Urothelium cell line (cell line): ENCODE measurements at places on chromosomes 6 and 20.
A peak's percentile ranks its signal among the peaks of the same experiment; 100 is the strongest.

DNA sequence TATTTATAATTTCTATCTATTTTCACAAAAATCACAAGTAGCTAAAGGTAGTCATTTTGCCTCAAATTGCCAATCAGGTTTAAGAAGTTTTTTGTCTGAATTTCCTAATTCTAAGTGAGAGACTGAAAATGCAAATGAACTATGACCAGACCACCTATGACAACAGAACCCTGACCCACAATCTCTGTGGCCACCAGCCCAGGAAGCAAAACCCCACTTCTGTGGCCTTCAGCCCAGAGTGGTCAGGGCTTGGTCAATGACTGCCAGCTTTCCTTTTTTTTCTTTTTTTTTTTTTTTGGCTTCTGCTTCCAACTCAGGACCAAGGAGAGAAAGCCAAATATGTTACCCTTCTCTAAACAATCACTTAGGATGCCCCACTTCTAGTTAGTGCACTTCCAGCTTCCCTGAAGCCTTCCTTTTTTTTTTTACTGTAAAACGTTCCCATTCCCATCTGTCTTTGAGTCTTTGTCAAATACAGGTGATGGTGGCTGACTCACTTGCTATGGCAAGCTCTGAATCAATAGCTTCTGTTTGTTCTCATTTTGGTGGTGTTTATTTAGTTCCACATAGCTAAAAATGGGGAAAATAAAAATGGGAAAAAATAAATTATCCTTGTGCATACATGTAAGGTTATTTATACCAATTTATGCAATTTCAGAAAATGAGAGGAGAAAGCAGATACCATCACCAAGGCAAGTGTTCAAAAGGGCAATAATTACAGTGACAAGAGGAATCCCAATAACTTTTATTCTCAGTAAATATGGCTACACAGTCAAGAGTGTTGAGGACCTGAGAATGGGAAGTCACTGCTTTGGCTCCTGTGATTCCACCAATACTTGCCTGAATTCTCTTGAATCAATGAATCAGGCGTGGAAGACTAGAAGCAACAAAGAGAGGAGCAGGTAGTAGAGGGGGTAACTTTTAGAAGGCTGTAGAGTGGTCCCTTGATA, 170.3 kb upstream of the PDE7B start:
- DNase-seq: no peak

GRCh38 chr20:60447703-60448102, 489.5 kb downstream of the CDH26 start:
- peak; percentile 18 for DNase-seq

DNA sequence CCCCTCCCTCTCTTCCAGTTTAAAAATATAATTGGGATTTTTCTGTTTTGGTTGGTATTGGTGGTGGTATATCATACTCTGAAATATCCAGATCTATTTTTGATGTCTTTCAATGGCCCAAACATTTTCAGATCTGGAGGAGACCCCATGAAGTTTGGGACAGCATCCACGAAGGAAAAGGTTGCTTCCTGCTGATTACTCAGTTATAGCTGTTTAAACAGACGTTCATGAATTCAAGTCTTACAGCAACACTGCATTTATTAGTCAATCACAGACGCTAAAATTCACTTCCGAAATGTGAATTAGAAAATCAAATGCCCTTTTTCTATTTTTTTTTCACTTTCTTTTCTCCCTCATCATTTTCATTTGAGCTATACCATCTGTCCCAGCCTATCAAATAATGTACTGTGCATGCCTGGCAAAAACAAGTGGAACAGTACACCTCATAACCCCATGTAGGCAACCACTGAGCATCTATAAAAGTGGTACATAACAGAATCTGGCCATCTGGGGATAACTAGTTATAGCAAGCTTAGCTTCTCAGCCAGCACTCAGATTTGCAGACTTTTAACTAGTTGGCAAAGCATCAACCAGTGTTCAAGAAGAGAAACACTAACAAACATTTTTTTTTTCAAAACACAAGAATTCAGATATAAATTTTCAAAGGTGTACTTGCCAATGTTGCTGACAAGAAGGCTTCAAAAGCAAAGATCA, 124.5 kb downstream of the HIVEP2 start:
- no peak for DNase-seq

DNA sequence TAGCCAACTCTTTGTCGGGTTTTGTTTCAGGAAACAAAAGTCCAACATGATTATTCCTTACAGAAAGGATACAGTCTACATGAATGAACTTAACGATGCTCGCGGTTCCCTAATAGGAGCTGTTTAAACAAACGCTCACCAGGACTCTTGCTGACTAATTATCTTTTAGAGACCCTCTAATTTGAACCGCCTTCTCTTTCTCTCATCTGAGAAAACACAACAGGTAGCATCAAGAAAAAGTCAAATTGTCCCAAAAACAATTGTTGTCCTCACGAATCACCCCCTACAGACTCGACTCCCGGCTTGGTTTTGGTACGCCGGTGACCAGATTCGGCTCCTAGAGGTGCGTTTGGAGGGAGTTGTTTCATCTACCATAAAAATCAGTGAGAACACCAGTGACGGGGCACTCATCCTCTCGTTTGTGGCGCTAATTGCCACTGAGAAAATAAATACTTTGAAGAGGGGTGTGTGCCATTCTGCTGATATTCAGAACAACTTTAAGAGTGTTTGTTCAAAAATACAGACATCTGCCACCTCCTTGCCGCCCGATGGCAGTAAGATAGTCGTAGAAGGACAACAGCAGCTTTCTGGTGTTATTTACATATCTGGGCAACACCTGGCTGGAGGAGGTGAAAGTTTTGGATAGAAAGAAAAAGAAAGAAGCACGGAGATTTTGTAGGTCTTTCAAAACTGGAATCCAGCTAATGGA, 1.1 kb upstream of the SIM1 start:
- no peak for DNase-seq

- DNase-seq: no peak
Observed at GRCh38 chr20:24718277-24718676, 230.8 kb upstream of the CST7 start.

- no peak for DNase-seq
Observed at GRCh38 chr6:108157981-108158525, 7.8 kb upstream of the NR2E1 start.

DNA sequence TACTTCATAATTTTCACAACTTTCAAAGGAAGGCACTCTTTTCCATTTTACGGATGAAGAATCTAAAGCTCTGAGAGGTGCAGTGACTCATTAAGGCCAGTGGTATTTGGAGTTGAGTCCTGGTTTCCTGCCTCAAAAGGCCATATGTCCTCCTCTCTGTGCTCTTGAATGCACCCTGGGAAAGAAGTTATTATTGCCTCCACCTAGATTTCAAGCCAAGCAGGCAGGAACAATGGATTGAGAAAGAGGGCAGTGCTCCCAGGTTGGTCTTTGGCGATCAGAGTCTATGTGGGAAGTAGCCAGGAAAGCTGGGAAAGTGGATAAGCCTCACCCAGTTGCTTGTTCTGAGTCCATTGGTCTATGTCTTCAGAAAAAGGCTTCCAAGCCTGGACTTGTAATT, 165.0 kb downstream of the MAFB start:
- DNase-seq: no peak

DNA sequence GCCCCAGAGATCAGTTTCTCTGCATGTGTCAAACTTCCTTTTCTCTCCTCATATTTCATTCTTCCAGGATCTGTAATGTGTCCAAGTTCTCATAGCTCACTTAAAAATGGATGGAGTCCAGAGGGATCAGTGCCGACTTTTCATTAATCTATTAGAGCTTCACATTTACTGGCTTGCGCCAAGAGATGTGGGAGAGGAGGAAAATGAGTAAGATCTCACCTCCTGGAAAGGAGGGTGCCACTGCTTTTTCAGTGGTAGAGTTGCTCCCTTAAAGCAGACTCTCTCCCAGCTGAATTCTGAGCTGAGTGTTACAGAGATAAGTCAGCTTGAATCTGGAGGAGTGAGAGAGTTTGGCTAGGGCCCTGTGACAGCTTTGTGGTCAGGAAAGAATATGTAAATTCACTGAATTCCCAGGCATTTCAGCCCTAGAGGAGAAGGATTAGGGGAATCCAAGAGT, 175.9 kb downstream of the SOX4 start:
- DNase-seq: peak; percentile 26

DNA sequence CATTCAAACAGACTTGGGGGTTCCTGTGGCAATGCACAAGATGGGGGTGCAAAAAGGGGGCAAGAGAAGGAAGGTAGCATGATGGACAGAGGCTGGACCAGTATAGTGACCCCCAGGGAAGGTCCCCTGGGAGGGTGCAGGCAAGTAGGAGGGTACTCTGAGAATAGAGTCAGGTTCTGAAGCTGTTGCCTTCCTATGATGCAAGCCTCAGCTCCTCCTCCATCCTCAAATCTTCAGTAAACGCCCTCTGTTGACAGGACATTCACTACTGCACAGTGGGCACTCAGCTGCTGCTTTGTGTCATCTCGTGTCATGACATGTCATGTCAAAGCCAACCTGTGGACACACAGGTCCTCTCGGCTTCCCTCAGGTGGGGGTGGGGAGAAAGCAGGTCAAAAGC, 5.8 kb upstream of the SDCBP2 start:
- DNase-seq: no peak

GRCh38 chr20:52410182-52410647, 218.6 kb upstream of the ZFP64 start:
- peak; percentile 44 for DNase-seq
